ENCODE measurements at places on chromosomes 3 and 15. TPM values are rescaled to one million over a fixed set of nuclear protein-coding genes. Genes with fewer than 3 reads are reported as not detected.

DNA sequence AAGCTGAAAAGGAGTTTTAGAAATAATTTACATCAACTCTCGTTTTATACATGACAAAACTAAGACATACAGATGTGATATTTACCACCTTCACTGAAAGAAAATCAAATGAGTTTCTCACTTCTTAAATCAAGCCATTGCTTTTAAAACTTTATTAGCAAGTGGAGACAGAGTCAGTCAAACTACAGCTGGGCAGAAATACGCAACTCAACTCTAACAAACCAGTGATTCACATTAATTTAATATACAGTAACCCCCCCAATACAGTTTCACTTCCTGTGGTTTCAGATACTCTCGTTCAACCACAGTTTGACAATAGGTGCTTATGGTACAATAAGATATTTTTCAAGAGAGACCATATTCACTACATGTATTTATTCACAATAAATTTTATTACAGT lies 477.1 kb downstream of the MAGI1 start:
- no peak for DNase-seq

GRCh38 chr3:59808446-59808845 lies 758.6 kb upstream of the CFAP20DC start:
- DNase-seq, result no peak

DNA sequence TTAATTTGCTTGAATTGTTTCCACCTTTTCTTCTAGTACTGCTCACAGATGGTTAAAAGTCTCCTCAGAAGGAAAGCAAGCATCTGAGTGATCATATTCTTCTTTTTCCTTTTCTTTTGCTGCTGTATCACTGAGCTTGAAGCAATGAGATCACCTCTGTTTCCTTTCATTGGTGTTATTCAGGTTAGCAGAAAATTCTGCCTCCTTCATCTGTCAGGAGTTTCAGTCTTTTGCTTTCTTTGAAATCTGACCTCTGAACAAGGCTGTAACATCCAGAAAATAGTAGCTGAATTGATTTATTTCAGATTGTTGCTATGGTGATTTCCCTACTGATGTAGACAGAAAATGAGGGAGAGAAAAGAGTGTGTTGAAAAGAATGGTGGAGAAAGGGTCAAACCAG lies 343.0 kb downstream of the MFSD1 start:
- DNase-seq, result no peak

DNA sequence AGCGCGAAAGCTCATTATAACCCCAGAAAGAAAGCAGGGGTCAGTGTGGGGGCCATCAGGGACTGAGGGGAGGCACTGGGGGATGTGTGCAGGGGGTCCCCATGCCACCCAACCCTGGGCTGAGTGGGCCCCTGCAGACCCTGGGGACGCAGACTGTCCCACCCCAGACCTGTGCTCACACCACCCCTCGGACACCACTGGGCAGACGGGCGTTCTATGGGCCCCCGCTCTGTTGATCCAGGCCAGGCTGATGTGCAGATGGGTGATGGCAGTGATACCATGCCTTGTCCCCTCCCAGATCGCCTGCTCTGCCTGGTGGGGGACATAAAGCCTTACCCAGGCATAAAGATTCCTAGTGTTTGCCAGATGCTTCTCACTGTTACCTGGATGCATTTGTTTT lies 259.7 kb upstream of the TLE3 start:
- DNase-seq, result no peak

NUTM1 gene
- 0.07 TPM for total RNA-seq
